ENCODE measurements at places on chromosomes 13 and 19.

DNA sequence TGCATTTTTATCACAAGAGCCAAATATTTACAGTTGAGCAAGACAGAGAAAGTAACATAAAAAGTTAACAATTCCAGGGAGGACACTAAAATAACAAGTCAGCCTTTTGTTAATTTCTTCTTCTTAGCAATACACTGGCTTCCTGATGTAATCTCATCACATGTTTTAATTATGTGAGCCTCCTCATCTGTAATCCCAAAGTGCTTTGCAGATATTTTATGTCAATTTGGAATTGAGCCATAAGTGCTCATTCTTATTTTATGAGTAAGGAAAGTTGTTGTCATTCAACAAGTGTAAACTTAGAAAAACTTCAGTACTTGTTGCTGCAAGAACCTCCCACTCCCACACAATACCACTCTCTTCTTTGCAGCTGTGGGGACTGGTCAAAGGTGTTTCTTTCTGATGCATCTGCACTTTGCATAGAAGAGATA, 223.6 kb downstream of the GPC6 start:
- DNase-seq = no peak

DNA sequence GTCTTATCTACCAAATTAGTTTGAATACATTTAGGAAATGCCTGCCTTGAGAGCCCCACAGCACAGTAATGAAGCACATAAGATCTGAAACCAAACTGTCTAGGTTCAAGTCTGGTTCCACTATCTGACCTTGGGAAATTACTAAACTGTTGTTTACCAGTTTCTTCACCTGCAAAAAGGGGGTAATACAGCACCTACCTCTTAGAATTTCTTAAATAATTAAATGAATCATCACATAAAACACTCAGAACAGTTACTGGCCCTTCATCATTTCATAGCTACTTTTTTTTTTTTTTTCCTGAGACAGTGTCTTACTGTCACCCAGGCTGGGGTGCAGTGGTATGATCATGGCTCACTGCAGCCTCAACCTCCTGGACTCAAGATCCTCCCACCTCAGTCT, 59.6 kb downstream of the USP12 start:
- DNase-seq = no peak

GRCh38 chr13:60111691-60112090, 52.0 kb downstream of the DIAPH3 start:
- DNase-seq = no peak

- no peak for DNase-seq
Observed at GRCh38 chr19:41767115-41767514, 11.8 kb downstream of the CEACAM6 start.

DNA sequence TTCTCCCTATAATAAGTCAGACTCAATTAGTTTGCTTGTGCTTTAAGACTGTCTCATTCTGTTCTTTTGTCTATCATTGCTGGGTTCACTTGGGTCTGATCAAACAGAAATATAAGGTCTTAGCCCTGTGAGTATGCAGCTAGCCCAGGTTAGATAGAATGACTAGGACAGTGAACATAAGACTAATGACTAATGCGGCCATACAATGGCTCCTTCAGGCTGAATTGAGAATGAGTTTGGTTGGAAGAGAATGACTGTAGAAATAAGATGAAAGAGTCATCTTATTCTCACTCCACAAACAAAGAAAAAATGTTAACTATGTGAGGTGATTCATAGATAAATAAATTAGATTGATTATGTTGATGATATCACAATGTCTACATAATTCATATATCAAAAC, 50.1 kb upstream of the OBI1 start:
- DNase-seq = no peak

- no peak for DNase-seq
Observed at GRCh38 chr13:25990801-25991200, 61.0 kb downstream of the SHISA2 start.

- no peak for DNase-seq
Observed at GRCh38 chr13:114222461-114222968, 12.2 kb upstream of the CDC16 start.

DNA sequence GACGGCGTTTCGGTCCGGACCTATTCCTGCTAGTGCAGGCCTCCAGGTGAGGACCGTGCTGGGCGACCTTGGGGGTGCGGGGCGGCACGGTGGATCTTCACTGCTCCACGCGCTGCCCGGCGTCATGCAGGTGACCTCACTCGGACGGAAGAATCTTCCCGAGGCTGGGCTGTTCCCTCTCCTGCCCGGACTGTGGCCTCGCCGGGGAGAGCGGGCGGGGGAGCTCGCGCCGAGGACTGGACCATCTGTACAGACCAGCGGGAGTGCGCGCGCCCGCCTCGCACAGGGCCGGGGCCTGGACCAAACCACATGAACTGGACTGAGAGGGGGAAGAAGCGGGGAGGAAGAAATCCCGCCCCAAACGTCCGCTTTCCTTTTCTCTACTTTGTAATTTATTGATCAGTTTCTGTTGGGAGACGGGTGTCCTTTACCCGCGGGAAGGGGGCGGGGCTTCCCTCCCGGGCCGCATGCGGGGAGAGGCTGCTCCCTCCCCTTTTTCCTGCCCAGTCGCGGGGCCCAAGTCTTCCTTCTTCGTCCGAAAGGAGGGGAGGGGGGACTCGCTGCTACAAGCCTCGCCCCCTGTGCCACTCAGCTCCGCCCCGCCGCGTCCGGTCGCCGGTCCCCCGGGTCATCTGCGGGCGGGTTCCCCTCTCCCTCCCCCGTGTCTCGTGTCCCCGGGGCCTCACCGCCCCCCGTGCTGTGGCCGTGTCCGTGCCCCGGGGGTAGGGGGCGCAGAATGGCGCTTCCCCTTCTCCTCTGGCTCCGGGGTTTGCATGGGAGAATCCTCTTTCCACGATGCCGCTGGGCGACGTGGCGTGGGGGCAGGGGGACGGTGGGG, 4.9 kb downstream of the HRC start:
- peak; percentile 72 for DNase-seq

DNA sequence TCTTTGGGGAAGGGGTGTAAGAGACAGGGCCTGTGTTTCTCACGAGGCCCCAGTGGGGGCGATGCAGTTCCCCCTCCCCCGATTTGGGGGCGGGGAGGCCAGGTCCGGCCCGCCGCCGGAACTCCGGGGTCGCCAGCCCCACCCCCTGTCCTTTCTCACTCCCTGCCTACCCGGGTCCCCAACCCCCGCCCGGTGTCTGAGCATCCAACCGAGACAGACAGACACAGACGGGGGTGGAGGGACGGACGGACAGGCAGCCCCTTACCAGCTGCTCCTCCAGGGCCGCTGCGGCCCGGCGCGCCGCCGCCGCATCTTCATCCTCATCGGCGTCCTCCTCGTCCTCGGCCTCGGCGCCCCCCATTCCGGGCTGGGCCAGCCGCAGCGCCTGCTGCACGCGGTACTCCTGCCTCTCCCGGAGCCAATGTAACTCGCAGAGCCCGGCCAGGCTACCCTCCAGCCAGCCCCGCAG, 397 bp downstream of the DACT3 start:
- no peak for DNase-seq

DNA sequence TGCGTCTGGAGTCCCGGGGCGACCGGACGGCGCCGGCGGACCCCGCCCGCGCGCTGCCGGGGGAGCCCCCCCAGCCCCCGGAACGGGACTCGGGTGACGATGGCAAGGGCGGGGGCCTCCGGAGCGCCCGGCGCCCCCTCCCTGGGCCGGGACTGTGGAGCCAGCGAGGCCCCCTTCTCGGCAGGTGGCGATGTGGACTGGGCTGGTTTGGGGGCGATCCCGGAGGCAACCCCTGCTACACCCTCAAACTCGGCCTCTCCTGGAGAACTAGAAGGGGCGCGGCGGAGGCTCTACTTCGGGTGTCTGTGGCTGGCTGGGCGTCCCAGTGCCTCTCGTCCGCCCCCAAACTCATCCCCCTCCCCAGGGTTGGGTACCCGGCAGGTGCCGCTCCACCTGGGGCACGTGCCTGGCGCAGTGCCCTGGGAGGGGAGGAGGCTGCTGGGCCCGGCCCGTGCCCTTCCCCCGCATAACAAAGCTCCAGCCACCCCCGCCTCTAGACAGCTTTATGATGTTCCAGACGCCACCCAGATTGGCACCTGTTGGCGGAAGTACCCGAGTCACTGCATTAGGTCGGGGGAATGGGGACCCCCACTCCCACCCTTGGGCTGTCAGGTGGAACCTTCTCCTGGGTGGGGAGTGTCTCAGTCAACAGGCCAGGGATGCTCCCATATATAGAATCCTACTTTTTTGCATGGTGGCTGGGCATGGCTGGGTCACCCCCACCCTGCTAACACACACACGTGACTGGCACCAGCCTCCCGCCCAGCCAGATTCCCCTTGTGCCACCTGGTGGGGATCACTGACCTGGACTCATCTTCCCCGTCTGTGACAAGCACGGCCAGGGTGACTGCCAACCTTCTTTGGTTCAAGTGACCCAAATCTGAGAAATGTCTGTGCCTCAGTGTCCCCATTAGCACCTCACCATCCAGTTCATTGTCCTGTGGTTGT, 722 bp downstream of the PKN1 start:
- DNase-seq = peak; percentile 81

- DNase-seq = no peak
Observed at GRCh38 chr19:11187441-11187840, 9.9 kb downstream of the KANK2 start.

DNA sequence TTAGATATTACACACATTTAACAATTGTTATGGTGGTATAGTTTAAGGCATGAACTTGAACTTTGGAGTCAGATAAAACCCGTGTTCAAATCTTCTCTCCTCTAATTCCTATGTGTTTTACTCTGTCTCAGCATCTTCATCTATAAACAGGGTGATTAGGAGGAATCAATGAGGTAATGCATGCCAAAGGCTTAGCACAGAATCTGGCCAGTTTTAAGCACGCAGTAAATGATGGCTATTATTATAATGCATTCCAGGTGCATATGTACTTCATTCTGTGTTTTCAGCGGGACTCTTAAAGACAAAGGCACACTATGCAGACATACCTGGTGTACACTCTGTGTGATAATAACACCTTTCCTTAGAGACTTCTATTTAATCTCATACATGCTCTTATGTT, 88.0 kb upstream of the FRY start:
- DNase-seq = no peak

DNA sequence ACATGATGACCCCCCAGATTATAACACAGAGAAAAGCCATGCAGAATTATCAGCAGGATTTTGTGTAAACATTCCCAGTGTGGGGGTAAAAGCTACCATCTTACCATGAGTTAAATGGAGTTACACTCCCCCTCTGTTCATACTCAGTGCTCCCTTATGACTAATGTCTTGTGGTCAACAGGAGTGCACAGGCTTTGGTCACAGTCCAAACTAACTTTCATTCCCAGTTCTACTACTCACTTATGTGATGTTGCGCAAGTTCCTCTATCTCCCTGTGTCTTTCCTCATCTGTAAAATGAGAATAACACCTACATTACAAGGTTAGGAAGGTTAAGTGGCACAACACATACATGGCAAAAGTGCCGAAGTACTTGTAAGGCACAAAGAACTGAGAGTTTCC, 277.9 kb downstream of the RBM26 start:
- DNase-seq = no peak

DNA sequence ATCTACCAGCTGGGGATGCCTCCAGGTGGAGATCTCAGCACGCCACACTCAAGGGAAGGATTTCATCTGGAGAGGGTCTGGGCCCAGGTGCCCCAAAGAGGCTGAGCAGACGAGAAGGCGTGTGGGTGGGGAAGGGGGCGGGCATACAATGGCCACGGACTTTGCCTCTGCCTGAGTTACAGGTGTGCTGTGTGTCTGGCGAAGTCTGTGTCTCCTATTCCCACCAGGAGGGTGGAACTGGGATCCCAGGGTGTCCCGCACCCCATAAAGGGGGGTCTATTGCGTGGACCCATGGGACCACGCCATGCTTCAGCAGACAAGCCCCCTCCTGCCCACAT, 3.6 kb downstream of the TLE2 start:
- no peak for DNase-seq

DNA sequence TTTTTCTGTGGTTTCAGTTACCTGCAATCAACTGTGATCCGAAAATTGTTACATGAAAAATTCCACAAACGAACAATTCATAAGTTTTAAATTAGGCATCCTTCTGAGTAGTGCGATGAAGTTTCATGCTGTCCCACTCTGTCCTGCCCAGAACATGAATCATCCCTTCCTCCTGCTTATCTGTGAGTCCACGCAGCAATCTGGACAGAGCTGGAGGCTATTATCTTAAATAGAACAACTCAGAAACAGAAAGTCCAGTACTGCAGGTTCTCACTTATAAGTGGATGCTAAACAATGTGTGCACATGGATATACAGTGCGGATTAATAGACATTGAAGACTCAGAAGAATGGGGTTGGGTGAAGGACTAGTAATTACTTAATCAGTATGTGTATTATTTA, 583.7 kb upstream of the SPRY2 start:
- no peak for DNase-seq

DNA sequence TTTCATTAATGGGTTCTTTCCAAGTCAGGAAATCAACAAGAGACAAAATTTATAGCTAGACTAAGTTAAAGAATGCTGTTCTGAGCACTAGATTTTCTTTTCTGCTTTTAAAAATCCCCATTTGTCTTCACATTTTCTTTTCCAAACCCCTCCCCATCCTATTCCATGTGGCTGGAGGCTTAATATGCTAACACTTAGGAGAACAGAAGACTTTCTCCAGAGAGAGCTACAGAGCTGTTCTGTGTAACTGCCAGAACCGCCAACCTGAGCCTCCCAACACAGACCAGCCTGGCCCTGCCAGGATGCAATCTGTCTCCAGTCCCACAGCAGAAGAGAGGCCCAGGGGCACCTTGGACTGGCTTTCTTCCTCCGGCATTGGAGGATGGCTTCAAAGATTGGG, 264.1 kb downstream of the NDFIP2 start:
- no peak for DNase-seq

DNA sequence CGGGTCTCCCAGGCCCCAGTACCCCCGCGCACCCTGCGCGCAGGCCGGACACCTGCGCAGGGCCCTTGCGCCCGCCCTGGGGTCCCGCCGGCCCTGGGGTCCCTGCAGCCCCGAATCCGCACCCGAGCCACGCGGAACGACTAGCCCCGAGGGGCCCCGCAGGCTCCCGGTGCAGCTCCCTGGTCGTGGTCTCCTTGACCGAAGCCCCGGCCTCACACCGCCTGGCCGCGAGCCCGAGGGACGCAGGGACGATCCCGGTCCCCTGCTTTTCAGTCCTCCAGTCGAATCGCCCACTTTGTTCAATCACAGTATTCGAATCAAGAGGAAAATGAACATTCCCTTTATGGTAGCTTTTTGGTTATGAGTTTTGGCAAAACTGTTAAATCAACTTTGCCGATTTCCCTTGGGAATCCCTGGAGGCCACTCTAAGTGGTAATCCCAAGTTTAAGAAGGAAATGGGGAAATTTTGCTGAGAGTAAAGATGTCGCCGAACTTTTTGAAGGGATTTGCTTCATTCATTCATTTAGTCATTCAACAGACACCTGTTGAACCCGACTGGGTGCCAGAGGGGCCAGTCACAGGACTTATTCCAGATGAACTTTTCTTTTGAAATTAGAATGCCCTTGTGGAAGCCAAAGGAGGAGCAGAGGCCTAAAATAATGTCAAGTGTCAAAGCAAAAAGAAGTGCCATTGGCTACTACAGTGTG, 75.0 kb downstream of the ZIC5 start:
- no peak for DNase-seq

Measured in COR-L47 (cell line).